ENCODE measurements at places on chromosomes 7 and 10.

- H3K4me3 ChIP-seq, result no peak overlapping the region
- no peaks in the 10 kb centered on the region for H3K27me3 ChIP-seq
- no peaks in the 10 kb centered on the region for H3K36me3 ChIP-seq
These were observed 133.1 kb downstream of the CUBN start for GRCh38 chr10:16996530-16996964.

- H3K27me3 ChIP-seq, result no peaks in the 10 kb centered on the region
- H3K4me3 ChIP-seq, result no peak overlapping the region
- H3K4me1 ChIP-seq, result peaks cover 6% of the 10 kb centered on the region
- H3K27ac ChIP-seq, result no peak overlapping the region
- no peaks in the 10 kb centered on the region for H3K36me3 ChIP-seq
- no peak for DNase-seq
These were observed 673.8 kb downstream of the INHBA start for GRCh38 chr7:41029072-41029499.

DNA sequence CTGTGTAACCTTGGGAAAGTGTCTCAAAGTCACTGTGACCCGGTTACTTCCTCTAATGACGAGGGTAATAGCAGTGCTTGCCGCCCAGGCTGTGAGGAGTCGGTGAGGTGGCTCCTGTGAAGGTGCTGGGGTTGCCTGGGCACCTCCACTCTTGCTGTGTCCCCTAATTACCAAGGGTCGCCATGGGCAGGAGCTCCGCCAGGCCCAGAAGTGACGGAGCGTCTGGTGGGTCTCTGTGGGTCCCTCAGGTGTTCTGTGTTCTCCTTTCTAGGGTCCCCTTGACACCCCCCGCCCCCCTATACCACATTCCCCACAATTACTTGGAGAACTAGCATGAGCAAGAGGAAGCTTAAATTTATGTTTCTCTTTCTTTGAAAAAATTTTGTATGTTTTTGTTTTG is 161.5 kb downstream of the WDR37 start:
- H3K4me3 ChIP-seq, result no peak overlapping the region
- no peak overlapping the region for H3K27ac ChIP-seq
- H3K36me3 ChIP-seq, result no peaks in the 10 kb centered on the region
- H3K4me1 ChIP-seq, result no peaks in the 10 kb centered on the region
- H3K27me3 ChIP-seq, result peaks cover under 1% of the 10 kb centered on the region
- DNase-seq, result no peak

DNA sequence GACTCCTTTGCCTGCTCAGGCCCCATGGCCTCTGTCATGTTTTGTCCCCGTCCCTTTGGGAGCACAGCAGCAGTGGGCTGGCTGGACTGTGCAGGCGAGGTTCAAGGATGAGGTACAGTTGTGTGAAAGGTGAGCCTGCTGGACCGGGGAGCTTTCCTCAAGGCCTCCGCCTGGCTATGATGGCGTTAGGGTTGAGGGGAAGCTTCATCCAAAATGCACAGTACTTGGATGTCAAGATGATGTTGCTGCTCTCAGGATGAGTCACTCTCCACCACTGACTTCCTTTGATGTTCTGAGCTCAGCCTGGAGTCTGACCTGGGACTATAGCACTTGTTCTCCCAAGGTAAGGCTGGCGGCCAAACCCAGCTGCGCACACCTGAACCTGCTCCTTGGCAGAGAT is 152.7 kb upstream of the SHH start:
- H3K27me3 ChIP-seq, result no peaks in the 10 kb centered on the region
- H3K4me1 ChIP-seq, result no peaks in the 10 kb centered on the region
- H3K27ac ChIP-seq, result no peak overlapping the region

DNA sequence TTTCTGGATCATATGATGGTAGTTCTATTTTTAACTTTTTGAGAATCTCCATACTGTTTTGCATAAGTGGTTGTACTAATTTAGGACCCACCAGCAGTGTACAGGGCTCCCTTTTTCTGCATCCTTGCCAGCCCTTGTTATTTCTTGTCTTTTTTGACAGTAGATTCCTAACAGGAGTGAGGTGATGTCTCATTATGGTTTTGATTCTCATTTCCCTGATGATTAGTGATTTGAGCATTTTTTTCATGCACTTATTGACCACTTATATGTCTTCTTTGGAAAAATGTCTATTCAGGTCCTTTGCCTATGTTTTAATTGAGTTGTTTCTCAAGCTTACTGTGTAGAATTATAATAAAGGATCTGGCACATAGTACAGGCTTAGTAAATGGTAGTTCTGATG is 238.8 kb upstream of the BMPER start:
- no peak overlapping the region for H3K27ac ChIP-seq
- H3K4me3 ChIP-seq, result no peak overlapping the region
- H3K27me3 ChIP-seq, result no peaks in the 10 kb centered on the region

DNA sequence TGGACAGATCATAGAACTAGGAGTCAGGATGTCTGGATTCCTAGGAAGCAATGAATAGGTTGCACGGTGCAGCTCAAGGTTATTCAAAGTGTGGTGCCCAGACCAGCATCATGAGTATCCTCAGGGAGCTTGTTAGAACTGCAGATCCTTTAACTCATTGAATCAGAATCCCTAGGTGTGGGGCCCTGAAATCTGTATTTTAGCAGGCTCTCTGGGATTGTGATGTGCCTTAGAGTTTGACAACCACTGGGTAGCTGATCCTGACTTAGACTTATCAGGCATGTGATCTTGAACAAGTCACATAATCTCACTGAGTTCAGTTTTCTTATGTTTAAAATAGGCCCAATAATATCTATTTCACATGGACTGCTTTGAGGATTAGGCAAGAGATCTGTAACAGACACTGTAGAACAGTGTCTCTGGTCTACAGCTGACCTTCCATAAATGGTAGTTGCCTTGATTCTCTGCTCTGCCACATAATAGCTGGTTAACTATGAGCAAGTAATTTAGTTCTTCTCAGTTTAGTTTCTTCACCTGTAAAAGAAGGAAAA is 46.4 kb upstream of the ATRNL1 start:
- no peak overlapping the region for H3K27ac ChIP-seq
- no peaks in the 10 kb centered on the region for H3K27me3 ChIP-seq
- H3K4me3 ChIP-seq, result no peak overlapping the region
- peaks cover 33% of the 10 kb centered on the region for H3K4me1 ChIP-seq
- no peak for DNase-seq
- peaks cover 5% of the 10 kb centered on the region for H3K36me3 ChIP-seq

- no peaks in the 10 kb centered on the region for H3K36me3 ChIP-seq
- no peaks in the 10 kb centered on the region for H3K27me3 ChIP-seq
- H3K4me1 ChIP-seq, result peaks cover 16% of the 10 kb centered on the region
- no peak for DNase-seq
- H3K27ac ChIP-seq, result no peak overlapping the region
These were observed 37.4 kb upstream of the DUSP5 start for GRCh38 chr10:110460111-110460809.

GRCh38 chr10:78648256-78648860 is 420.4 kb upstream of the ZMIZ1 start:
- no peaks in the 10 kb centered on the region for H3K4me1 ChIP-seq
- H3K27me3 ChIP-seq, result no peaks in the 10 kb centered on the region
- no peak overlapping the region for H3K4me3 ChIP-seq
- 0 out of 2 replicates have a peak, but pooled peaks cover 4% of the 10 kb centered on the region for H3K36me3 ChIP-seq
- no peak for DNase-seq
- no peak overlapping the region for H3K27ac ChIP-seq

- H3K27me3 ChIP-seq, result peaks cover 9% of the 10 kb centered on the region
- DNase-seq, result peak; percentile 6
- no peaks in the 10 kb centered on the region for H3K36me3 ChIP-seq
These were observed 13.6 kb downstream of the GPRIN2 start for GRCh38 chr10:46542567-46543465.

- no peak overlapping the region for H3K27ac ChIP-seq
- H3K27me3 ChIP-seq, result no peaks in the 10 kb centered on the region
- DNase-seq, result no peak
- H3K4me1 ChIP-seq, result peaks cover 20% of the 10 kb centered on the region
- H3K4me3 ChIP-seq, result no peak overlapping the region
- no peaks in the 10 kb centered on the region for H3K36me3 ChIP-seq
These were observed 94.4 kb upstream of the STEAP4 start for GRCh38 chr7:88401009-88401623.

DNA sequence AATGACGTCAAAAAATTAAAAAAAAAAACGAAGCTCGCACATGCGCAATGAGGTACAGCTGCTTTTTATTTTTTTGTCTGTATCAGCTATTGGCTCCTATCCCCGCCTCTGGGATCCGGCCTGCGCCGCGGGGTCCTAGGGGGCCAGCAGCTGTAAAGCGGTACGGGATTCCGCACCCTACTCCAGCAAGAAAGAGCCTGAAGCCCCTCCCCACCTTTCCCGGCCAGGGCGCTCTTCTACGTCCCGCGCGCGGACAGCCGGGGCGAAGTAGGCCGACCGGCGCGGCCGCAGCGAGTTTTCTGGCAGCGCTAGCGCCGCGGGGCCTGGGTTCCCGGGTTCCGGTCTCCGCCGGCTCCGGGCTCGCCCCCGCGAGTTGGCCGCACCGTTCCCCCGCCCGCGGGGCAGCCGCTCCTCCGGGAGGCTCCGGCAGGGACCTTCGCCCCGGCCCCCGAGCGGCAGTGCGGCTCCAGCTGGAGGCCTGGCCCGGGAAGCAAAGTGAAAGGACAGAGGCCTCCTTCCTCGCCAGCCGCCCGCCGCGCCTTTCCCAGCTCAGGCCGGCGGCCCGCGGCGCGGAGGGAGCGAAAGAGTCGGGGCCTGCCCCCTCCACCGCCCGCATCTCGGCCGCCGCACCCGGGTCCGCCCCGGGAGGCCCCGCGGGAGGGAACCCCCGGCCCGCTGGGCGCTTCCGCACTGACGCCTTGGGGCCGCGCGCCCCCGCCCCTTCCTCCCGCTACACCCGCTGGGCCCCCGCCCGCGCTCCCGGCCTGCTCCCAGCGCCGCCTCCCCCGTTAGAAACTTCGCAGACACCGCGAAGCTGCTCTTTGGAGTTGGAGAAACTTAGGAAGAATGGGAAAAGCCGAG is 4.7 kb upstream of the SPAG6 start:
- peak; percentile 66 for DNase-seq
- H3K36me3 ChIP-seq, result no peaks in the 10 kb centered on the region
- H3K27me3 ChIP-seq, result peaks cover 96% of the 10 kb centered on the region

DNA sequence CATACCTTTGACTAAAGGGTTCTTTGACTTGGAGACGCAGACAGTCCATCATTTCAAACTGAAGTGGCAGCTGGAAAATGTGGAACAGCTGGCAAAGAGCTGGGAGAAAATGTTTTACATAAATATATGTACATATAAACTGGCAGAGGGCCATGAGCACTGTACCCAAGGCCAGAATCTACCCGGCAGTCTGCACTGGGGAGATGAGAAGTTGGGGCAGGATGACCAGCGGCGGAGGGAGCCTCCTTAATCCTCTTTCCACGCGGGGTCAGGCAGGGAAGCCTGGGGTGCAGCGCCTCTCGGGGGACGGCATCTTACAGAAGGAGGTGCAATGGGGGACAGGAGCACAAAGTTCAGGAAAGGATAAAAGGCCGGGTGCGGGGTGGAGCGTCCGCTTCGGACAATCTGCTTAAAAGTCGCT is 1.3 kb downstream of the GLI3 start:
- peak overlapping the region; percentile 89 for H3K4me3 ChIP-seq
- peaks cover 66% of the 10 kb centered on the region for H3K4me1 ChIP-seq
- DNase-seq, result no peak
- no peaks in the 10 kb centered on the region for H3K36me3 ChIP-seq
- H3K27me3 ChIP-seq, result peaks cover 25% of the 10 kb centered on the region

- H3K4me3 ChIP-seq, result no peak overlapping the region
- no peaks in the 10 kb centered on the region for H3K27me3 ChIP-seq
- no peaks in the 10 kb centered on the region for H3K36me3 ChIP-seq
- DNase-seq, result no peak
- H3K4me1 ChIP-seq, result peaks cover 3% of the 10 kb centered on the region
These were observed 13.8 kb upstream of the STOX1 start for GRCh38 chr10:68813559-68813958.

DNA sequence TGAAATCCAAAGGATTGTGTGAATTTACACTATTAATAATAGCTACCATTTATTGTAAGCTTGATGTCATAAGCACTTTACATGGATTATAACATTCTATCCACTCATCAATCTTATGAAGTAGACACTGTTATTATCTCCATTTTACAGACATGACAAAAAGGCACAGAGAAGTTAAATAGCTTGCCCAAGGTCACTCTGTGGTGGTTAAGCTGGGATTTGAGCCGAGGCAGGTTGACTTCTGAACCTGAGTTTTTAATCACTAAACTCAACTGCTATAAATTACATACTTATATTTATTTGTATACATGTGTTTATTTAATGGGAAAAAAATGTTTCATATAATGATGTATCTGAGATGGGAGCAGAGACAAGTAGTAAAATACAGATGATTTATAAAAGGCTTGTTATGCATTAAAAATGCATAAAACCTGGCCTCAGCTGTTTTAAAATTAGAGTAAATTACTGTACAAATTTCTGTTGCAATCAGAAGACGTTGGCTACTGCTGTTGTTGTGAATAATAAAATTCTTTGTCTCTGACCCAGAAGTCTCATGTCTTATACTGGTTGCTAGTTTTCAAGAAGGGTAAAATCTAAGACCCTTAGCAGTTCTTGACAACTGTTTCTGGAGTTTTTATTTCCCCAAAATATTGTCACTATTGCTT is 61.1 kb upstream of the CALD1 start:
- no peaks in the 10 kb centered on the region for H3K36me3 ChIP-seq
- no peak overlapping the region for H3K4me3 ChIP-seq
- no peaks in the 10 kb centered on the region for H3K27me3 ChIP-seq
- no peak overlapping the region for H3K27ac ChIP-seq
- DNase-seq, result no peak

- no peak overlapping the region for H3K4me3 ChIP-seq
- H3K4me1 ChIP-seq, result peaks cover 43% of the 10 kb centered on the region
- peaks cover 16% of the 10 kb centered on the region for H3K27me3 ChIP-seq
- H3K36me3 ChIP-seq, result no peaks in the 10 kb centered on the region
- no peak overlapping the region for H3K27ac ChIP-seq
- DNase-seq, result no peak
These were observed 35.9 kb upstream of the FEZF1 start for GRCh38 chr7:122340427-122340826.

GRCh38 chr10:71693377-71693776 is 26.2 kb downstream of the C10orf105 start:
- no peaks in the 10 kb centered on the region for H3K27me3 ChIP-seq
- H3K27ac ChIP-seq, result no peak overlapping the region
- DNase-seq, result no peak
- H3K4me1 ChIP-seq, result no peaks in the 10 kb centered on the region

- no peaks in the 10 kb centered on the region for H3K36me3 ChIP-seq
- no peaks in the 10 kb centered on the region for H3K27me3 ChIP-seq
- H3K4me1 ChIP-seq, result peaks cover 14% of the 10 kb centered on the region
- DNase-seq, result no peak
- H3K27ac ChIP-seq, result no peak overlapping the region
These were observed 47.0 kb downstream of the CREB5 start for GRCh38 chr7:28459306-28459705.

DNA sequence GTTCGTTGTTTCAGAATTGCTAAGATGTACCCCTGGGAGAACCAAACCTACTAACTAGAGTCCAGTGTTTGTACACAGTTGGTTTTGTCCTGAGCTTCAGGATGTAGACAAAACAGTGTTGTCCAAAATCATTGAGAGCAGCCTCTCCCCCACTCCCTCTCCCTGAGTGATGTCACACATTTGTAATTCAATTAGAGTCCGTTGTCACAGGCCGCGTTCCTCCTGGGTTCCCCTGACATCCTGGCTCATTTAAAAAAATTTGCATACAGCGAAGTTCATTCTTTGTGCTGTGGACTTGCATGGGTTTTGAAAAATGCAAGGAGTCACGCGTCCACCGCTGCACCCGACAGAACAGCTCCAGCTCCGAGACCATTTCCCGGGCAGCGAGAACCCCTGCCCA is 10.3 kb downstream of the GRIFIN start:
- H3K27ac ChIP-seq, result peak overlapping the region; percentile 8
- H3K36me3 ChIP-seq, result no peaks in the 10 kb centered on the region
- no peak for DNase-seq
- H3K27me3 ChIP-seq, result no peaks in the 10 kb centered on the region

- no peaks in the 10 kb centered on the region for H3K27me3 ChIP-seq
- H3K36me3 ChIP-seq, result no peaks in the 10 kb centered on the region
- no peak overlapping the region for H3K4me3 ChIP-seq
- no peak overlapping the region for H3K27ac ChIP-seq
These were observed 91.7 kb downstream of the DNAJB6 start for GRCh38 chr7:157428554-157428945.
